ENCODE measurements at places on chromosomes 5 and 9. TPM values are rescaled to one million over a fixed set of nuclear protein-coding genes. Genes with fewer than 3 reads are reported as not detected.

SPATA31E1 gene
- 0.71 TPM for total RNA-seq

- no peak for DNase-seq
Observed at GRCh38 chr5:55146080-55146479, 13.9 kb upstream of the GPX8 start.

DNA sequence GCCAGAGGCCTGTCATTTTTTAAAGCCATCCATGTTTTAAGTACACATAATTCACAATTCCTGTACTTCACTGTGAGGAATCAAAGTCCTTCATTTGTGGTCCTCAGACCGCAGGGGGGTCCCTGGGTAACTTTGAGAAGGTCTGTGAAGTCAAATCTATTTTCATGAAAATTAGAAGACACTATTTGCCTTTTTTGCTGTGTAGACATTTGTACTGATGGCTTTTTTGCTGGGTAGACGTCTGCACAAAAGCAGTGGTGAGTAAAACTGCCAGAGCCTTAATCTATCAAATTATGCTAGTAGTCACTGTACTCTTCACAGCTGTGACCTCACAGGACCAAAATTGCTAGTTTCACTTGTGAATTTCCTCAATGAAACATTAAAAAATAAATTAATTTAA, 25.7 kb downstream of the PRUNE2 start:
- no peak for DNase-seq

GRCh38 chr5:120354126-120354525, 110.0 kb upstream of the PRR16 start:
- DNase-seq = no peak

- DNase-seq = no peak
Observed at GRCh38 chr9:3736161-3736560, 210.4 kb upstream of the RFX3 start.

Measured in glutamatergic neuron (in vitro differentiated cells).